ENCODE measurements at places on chromosomes 3 and 15. TPM values are rescaled to one million over a fixed set of nuclear protein-coding genes. Genes with fewer than 3 reads are reported as not detected.

ACOX2 gene
- 2.8 TPM for total RNA-seq

CAMKV gene
- total RNA-seq, result not detected

LRRIQ4 gene
- total RNA-seq, result 1.3 TPM

- peaks cover 39% of the 10 kb centered on the region for H3K4me1 ChIP-seq
- peak; percentile 78 for DNase-seq
- no peaks in the 10 kb centered on the region for H3K36me3 ChIP-seq
- H3K27me3 ChIP-seq, result no peaks in the 10 kb centered on the region
- peak overlapping the region; percentile 80 for H3K27ac ChIP-seq
Observed at GRCh38 chr3:182609575-182610156, 183.6 kb upstream of the ATP11B start.

GNAT1 gene
- total RNA-seq, result 0.48 TPM

DNA sequence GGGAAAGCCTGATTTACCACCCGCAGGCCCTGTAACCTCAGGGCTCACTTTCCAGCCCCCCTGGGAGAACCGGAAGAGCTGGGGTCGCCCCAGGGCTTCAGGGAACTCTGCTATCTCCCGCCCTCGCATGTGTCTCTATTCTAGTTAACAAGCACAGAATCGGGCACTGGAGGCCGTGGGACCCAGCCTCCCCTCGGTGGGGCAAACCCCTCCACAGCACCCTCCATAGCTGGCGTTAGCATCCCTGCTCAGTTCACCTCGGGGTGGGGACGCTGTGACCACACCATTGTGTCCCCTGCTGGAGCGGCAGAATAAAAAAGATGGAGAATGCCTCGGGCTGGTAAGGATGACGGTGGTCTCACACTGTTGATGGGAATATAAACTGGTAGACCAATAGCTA lies 3.5 kb upstream of the LRRC15 start:
- H3K4me3 ChIP-seq, result no peak overlapping the region
- no peaks in the 10 kb centered on the region for H3K4me1 ChIP-seq
- H3K27me3 ChIP-seq, result peaks cover 47% of the 10 kb centered on the region
- no peak for DNase-seq
- no peak overlapping the region for H3K27ac ChIP-seq

ST6GAL1 gene
- 41.4 TPM for total RNA-seq

CLEC3B gene
- total RNA-seq, result not detected

DNA sequence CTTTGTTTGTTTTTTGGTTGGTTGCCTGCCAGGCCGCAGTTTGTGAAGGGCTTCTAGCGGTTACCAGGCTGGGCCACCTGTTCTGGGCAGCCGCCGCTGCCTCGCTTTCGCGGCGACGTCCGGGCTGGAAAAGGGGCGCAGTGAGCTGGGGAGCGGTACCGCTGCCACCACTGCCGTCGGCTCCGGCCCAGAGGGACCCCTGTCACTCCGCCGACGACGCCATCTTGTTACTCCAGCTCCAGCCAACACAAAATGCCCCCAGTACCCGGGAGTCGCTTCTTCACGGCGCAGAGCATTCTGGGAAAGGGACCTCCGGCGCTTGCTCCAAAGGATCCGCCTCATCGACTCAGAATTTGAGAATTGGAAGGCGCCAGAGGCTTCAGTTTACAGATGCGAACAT lies 238.8 kb downstream of the CDIN1 start:
- H3K36me3 ChIP-seq, result no peaks in the 10 kb centered on the region
- H3K4me3 ChIP-seq, result no peak overlapping the region
- H3K27ac ChIP-seq, result no peak overlapping the region

DNA sequence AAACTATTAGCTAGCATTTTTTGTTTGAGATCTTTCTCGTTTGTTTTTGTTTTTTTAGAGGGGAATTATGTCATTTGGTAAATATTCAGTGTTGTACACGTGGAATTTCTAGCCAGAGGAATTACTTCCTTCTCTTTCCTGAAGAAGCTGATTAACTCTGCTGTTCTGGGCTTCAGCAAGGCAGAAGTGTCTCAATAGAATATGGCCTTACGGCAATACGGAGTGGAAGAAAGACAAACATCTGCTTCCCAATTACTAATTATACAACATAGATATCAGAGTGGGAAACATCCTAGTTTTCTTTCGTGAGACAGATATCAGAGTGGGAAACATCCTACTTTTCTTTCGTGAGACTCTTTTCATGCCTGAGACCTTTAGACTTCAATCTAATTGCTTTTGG lies 11.9 kb downstream of the P3H2 start:
- H3K27ac ChIP-seq, result no peak overlapping the region
- H3K27me3 ChIP-seq, result no peaks in the 10 kb centered on the region
- H3K4me3 ChIP-seq, result no peak overlapping the region
- 0 out of 2 replicates have a peak, but pooled peaks cover 5% of the 10 kb centered on the region for H3K4me1 ChIP-seq
- no peaks in the 10 kb centered on the region for H3K36me3 ChIP-seq

- H3K27me3 ChIP-seq, result no peaks in the 10 kb centered on the region
- no peak overlapping the region for H3K4me3 ChIP-seq
- no peaks in the 10 kb centered on the region for H3K36me3 ChIP-seq
- DNase-seq, result no peak
- H3K27ac ChIP-seq, result no peak overlapping the region
Observed at GRCh38 chr3:4107430-4107829, 195.7 kb upstream of the SETMAR start.

ZNF197 gene
- 7.4 TPM for total RNA-seq

DNA sequence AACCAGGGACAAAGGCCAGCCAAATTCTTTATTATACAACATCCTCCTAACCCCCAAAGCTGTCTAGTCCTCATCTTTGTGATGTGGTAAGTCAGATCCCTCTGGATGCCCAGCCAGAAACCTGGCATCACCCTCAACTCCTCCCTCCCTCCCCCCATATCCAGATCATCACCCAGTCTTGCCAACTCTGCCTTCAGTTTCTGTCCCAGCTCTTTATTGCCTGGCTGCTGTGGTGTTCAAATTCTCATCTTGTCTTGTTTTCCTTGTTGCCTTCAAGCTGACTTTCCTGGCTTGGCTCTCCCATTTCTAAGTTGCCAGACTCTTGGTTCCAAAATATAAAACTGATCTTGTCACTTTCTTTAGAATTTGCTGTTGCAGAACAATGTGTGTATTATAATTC lies 28.6 kb downstream of the MAP2K1 start:
- no peaks in the 10 kb centered on the region for H3K4me1 ChIP-seq
- DNase-seq, result no peak
- H3K36me3 ChIP-seq, result no peaks in the 10 kb centered on the region
